Stimulated activated CD8-positive, alpha-beta memory T cell treated with anti-CD3 and anti-CD28 coated beads, Interleukin-4, amount 100 ng/mL, for 48 hours (primary cell): ENCODE measurements at places on chromosomes 4 and X.
A peak's percentile ranks its signal among the peaks of the same experiment; 100 is the strongest.

- DNase-seq = no peak
Observed at GRCh38 chr4:8227201-8227770, 28.2 kb downstream of the SH3TC1 start.

- DNase-seq = no peak
Observed at GRCh38 chr4:54231419-54231767, 2.3 kb downstream of the PDGFRA start.

GRCh38 chr4:106971636-106972035, 64.5 kb downstream of the DKK2 start:
- DNase-seq = no peak

- no peak for DNase-seq
Observed at GRCh38 chr4:10171055-10171454, 54.5 kb upstream of the WDR1 start.

DNA sequence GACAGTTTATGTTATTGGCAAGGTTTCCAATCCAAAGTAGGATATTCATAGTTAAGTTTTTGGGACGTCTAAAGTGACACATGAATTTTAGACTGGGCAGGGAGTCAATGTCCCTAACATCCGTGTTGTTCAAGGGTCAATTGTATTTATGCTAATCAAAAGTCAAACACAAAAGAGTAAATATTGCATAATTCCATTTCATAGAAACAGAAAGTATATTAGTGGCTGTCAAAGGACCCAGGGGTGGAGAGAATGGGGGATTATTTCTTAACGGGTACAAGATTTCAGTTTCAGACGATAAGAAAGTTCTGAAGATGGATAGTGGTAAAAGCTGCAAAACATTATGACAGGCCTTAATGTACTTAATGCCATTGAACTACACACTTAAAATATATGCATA, 971.8 kb upstream of the AGA start:
- DNase-seq = no peak

DNA sequence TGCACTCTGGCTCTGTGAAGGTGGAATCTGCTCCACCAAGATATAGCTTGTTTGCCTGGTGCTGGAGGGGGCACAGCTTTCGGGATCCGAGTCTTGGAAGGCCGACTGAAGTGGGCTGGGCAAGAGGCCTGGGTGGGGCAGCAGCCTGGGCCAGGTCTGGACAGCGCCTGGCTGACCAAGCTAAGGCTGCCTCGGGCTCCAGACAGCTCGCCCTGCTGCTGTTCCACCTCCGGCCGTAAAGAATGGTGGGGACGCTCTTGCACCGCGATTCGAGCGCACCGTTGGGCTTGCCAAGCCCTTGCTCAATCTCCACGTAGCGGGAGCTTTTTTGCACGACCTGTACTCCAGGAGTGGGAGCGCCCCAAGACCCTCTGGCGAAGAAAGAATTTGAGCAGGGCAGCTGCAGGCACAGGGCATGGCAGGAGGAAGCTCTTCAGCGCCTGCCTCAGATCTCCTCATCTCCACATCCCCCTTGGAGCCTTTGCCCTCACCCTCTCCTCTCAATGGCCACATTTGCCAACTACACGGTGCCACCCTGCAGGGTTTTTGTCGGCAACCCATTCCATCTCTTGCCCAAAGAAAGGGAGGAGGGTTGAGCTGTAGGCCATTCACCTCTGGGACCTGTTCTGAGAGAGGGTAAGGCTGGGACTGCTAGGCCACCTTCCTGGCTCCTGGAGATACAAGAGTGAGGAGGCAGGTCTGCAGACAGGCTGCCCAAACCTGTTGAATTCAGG, 18.9 kb downstream of the CNGA2 start:
- peak; percentile 29 for DNase-seq

DNA sequence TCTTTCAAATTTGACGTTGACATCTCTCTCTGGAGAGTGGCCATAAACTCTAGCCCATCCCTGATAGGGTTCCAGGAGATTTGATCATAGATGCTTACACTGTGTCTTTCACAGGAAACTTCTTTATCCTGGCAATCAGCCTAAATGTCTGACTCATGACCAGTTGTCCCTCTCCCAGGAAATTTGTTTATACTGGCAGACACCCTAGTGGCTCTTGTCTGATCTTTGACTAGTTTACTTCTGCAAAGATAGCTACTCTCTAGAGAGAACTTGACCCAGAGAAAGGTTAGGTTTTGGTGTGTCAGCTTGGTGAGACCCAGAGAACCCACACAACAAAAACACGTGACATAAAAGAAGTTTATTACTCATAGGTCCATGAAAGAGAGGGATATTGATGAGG, 509.8 kb downstream of the CENPC start:
- no peak for DNase-seq

DNA sequence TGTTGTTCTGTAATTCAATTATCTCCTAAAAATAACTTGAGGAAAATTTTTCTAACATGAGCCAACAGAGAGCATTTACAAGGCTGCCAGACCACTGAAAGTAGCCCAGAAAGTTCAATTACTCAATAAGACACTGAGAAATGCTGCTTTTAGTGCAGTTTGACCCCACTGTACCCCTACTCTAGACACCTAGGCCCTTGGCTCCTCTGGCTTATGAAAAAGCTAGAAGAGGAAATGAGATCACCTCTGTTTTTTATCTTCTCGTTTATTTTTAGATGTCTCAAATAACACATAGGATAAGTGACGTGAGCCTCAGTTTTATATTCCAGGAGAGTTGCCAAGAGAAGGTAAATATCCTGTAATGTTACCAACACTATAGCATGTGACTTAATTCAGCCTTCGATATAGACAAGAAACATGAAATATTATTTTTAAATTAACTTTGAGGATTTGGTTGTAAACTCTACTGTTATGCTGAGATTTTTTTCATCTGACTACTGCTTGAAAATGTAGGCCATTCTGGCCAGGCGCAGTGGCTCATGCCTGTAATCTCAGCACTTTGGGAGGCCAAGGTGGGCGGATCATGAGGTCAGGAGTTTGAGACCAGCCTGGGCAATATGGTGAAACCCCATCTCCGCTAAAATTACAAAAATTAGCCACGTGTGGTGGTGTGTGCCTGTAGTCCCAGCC, 24.4 kb downstream of the TNIP3 start:
- DNase-seq = no peak

GRCh38 chr4:32455231-32455630, 1735.1 kb downstream of the PCDH7 start:
- no peak for DNase-seq

DNA sequence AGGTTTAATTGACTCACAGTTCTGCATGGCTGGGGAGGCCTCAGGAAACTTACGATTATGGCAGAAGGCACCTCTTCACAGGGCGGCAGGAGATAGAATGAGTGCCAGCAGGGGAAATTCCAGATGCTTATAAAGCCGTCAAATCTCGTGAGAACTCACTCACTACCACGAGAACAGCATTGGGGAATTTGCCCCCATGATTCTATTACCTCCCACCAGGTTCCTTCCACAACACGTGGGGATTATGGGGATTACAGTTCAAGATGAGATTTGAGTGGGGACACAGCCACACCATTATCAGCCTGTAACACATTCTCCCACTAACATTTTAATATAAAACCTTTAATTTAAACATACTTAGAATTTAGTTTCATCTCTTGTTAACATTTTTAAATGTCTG, 144.7 kb upstream of the SMIM10 start:
- DNase-seq = no peak

DNA sequence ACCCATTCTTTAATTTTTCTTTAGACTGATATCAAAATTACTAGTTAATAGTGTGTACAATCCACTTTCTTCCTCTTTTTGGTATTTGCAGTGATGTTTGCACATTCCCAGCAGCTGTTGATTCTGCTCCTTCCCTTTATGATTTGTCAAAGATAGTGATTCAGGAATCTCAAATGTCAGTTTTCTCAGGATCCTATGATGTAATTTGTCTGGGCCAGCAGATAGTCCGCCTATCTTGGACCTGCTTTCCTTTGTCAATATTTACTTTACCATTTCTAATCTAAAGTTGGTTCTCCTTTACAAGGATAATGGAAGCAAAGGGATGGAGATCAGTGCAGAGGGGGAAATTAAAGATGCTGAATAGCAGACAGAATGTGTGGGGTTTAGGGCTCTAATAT, 122.1 kb downstream of the REELD1 start:
- DNase-seq = no peak

GRCh38 chr4:174436377-174436776, 85.9 kb downstream of the HPGD start:
- DNase-seq = no peak

GRCh38 chr4:88865046-88865445, 167.4 kb upstream of the NAP1L5 start:
- DNase-seq = no peak

DNA sequence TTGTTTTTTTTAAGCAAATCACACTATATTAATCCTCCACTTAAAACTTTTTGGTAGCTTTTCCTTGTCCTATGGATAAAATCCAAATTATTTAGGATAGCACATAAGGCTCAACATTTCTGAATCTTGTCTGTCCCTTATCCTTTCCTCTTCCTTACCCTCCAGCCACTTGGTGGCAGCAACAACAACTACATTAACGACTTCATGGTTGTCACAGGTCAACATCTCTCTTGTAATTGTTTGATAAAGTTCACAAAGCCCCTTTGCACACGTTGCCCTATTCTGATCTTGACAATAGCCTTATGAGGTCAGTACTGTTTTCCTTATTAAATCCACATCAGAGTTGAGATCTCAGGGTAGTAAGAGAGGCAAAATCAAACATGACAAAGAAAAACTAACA, 269.0 kb upstream of the PABPC4L start:
- no peak for DNase-seq

GRCh38 chrX:24378706-24379105, 18.3 kb downstream of the SUPT20HL1 start:
- no peak for DNase-seq

DNA sequence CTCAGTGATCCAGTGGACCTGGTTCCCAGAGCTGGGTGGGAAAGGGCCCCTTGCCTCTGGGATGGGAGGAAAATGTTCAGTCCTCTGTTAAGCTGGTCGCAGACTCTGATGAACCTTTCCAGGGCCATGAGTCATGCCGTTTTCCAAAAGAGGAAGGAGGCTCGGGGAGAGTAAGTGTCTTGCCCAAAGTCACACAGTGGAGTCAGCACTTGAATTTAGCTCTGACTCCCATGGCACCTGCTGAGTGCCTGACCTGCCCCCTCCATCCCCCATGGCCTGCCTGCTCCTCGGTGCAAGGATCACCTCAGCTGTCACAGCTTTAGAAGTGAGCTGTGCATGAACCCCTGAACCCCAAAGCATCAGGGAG, 14.0 kb upstream of the KIAA0232 start:
- no peak for DNase-seq

- DNase-seq = no peak
Observed at GRCh38 chr4:184891816-184892397, 66.1 kb upstream of the ACSL1 start.

DNA sequence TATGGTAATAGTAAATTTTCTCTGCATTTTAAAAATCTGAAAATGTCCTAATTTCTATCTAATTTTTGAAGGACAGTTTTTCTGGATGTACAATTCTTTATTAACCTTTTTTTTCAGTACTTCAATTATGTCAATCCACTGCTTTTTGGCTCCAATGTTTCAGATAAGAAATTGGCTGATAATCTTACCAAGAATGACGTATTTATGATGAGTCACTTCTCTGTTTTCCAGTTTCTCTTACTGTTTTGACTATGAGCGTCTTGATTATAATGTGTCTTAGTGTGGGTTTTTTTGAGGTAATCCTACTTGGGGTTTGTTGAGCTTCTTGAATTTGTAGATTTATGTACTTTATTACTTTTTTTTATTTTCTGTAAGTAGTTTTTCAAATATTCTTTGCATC, 47.2 kb downstream of the UGT2B11 start:
- no peak for DNase-seq

- DNase-seq = no peak
Observed at GRCh38 chrX:129793604-129794191, 13.9 kb downstream of the SASH3 start.

DNA sequence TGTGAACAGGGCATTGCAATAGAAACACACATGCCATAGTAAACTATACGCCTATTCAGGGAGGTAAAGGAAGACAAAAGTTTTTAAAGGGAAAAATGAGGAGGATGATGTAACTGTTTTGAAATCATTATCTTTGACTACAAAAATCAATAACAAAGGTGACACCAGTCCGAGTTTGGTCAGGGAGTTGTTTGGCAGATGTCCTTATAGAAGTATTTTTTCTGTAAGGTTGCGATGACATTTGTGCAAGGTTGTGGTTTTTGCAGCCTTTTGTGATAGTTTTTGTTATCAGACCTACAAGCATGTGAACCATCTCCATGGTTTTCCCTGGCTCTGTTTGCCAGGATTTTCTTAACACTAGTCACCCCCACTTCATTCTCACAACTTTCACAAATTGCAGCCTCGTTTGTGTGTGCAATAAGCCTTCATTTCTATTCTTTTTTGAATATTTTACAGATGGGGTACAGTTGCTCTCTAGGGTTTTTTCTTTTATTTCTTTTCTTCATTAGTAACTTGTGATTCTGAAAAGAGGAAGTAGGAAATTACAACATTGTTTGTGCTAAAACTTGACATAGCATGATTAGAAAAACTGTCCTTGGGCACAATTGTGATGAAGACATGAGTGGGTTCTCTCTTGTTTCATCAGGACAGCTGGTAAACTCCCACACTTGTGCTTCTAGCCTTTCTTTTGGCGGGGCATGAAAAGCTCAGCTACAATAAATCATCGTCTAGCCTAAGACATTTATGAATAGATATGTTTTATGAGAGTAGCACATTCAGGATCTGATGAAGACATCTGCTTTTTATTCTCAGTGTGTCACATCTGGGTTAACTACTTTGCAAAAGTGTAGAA, 60.2 kb upstream of the PNPLA4 start:
- no peak for DNase-seq

DNA sequence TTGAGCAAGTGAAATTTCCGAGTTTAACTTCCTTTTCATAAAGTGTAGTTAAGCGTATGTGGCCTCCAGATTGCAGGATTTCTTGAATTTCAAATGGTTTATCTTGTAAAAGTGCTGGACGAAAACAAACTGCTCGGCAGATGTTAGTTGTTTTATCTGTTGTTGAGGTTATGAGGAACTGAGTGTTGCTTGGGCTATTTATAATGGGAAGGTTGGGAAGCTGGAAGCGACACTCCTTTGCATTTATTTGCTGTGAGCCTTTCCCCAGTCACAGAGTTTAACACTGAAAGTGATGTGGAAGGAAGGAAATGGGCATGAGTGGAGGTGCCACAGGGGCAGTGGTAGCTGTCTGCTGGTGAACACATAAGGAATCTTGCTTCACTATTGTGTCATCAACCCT, 284.9 kb downstream of the PCDH7 start:
- no peak for DNase-seq

DNA sequence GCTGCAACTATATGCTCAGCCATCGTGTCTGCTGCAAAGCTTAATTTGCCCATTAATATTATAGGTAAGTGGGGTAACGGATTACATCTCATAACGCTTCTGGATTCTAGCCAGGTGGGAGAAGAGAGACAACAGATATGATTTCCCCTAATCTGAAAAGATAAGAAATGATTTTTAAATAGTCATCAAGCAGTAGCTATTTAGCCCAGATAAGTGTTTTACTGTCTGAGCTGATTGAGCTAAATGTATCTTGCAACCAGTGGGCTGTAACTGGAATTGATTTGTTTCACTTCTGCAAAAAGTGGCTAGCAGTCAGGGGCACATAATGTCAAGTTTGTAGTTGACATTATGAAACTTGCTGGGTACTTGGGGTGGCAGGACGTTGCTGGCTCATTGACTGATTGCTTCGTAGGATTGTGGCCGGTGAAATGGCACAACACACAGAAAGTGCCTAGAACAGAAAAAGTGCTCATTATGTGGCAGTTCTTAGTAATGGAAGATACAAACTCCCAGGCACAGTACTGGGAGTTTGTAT, 18.5 kb downstream of the LAP3 start:
- DNase-seq = no peak
